ENCODE measurements at places on chromosomes 11 and 22.
A peak's percentile ranks its signal among the peaks of the same experiment; 100 is the strongest.

GRCh38 chr22:48898524-48899250, 929.0 kb downstream of the BRD1 start:
- DNase-seq: no peak

GRCh38 chr11:9718147-9718546, 54.3 kb downstream of the SWAP70 start:
- no peak for DNase-seq

GRCh38 chr11:128705124-128705920, 11.4 kb downstream of the FLI1 start:
- no peak for DNase-seq

GRCh38 chr11:97902828-97903227, 1117.9 kb upstream of the CNTN5 start:
- no peak for DNase-seq

DNA sequence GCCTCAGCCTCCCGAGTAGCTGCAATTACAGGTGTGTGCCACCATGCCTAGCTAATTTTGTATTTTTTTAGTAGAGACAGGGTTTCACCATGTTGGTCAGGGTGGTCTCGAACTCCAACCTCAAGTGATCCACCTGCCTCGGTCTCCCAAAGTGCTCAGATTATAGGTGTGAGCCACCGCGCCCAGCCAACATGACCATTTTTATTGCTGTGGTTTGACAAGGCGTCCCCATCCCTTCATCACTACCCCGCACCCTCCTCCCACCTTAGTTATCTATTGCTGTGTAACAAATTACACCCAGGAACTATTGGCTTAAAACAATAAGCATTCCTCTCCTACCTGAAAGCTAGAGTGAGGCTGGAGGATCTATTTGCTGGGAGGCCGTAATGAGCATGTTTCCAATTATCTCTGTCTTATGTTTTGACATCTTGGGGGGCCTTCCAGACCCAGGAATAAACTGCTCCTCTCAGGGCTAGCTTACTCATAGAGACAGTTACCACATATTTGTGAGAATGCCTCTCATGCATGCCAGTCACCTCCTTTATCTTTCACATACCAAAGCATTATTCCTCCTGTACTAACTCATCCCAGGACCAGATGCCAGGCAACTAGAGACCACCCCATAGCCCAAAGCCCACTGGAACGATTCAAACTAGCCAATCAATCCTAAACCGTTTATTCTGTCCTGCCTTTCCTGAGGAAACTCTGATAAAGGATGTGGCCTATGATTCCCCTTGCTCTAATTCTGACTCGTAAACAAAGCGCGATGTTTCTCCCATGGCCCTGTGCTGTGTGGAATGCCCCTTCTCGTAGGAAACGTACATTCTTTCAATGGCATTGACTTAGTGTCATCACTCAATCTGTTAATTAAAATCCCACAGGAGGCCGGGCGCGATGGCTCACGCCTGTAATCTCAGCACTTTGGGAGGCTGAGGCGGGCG, 19.4 kb downstream of the SNU13 start:
- no peak for DNase-seq

DNA sequence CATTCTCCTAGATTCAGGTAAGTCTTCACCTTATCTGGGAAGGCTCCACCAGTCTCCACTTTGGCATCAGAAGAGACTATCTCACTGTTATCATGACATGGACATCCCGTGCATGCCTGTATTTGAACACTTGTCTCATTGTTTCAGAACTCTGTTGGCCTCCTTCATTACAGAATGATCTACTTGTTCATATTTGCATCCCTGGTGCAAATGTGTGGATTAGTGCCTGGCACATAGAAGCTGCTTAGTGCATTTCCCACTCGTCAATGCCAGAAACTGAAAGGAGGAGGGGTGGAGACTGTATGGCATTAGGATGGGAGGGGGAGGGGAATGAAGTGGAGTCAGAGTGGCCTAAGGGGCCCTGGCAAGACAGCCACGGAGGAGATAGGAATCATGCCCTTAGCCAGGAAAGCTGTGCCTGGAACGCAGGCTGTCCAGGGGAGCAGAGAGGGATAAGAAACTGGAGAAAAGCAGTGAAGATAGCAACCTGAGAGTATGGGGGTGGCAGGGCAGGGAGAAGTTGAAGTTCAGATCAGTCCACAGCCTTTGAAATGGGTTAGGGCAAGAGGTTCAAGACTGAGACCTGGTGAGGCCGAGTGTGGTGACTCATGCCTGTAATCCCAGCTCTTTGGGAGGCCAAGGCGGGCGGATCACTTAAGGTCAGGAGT, 53.8 kb upstream of the CAPRIN1 start:
- no peak for DNase-seq

DNA sequence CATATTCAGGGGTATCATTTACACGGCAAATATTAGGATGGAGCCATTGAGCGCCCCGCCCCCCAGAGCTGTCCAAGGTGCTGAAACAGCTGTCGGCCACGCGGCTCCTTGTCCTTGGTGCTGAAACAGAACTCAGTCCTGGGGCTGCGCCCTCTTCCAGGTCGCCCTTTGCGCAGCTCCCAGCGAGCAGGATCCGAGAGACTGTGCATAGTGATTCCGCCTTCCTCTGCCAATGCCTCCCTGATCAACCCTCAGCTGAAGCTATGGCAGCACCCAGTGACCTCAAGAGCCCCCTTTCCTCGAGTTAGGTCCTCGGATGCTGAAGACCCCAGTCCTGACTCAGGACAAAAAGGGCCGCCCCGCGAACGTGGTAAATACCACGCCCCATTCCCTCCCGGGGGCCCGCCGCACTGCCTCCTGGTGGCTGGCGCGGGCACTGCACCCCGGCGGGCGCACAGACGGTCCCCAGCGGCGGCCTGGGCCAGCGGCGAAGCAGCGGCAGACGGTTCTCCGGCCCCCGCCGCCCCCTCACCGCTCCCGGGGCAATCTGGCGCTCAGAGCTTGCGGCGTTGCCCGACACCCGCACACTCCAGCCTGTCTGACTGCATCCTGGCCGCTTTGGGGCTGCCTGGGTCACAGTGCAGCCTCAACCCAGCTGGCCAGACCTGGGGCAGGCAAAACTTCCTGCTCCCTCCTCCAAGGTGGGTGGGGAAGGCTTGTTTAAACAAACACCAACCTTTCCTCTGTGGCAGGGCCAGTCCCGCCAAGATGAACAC, 13.4 kb downstream of the SYT7 start:
- DNase-seq: peak; percentile 47

GRCh38 chr11:111917312-111917711, 1.4 kb upstream of the C11orf52 start:
- DNase-seq: no peak

DNA sequence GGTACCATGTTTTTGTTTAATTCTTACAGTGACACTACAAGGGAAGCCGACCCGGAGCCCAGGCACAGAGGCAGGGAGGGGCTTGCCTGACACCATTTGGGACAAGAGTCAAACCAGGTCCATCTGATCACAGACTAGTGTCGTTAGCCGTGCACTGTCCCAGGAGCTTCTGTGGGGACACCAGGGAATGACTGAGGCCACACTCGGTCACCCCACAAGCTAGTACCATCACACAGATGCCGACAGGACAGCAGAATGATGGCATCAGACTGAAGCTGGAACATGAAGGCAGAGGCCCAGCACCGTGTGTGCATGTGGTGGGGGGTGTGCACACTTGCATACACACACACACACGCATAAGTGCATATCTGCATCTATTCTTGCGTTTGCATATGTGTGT, 61.5 kb upstream of the NECTIN1 start:
- DNase-seq: no peak
